ENCODE measurements at places on chromosomes 7 and 10.

GRCh38 chr7:150755473-150756099 is 18.4 kb downstream of the GIMAP5 start:
- DNase-seq, result no peak

DNA sequence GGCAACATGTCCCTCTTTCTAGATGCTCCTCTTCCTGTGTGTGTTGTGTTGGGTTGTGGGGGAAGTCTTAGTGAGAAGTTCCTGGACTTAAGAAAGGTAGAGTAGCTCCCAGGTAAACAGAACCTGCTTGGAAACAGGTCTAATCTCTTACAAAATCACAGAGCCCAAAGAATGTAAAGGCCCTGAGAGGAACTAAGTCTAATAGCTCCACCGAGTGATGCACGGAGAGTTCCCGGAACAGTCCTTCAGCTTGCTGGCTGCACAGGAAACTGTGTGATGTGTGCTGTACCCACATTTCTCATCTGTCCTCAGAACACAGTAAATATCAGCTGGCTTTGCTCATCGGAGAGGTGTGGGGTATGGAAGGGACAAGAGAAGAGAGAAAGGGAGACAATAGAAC is 182.6 kb upstream of the LYZL1 start:
- no peak for DNase-seq

DNA sequence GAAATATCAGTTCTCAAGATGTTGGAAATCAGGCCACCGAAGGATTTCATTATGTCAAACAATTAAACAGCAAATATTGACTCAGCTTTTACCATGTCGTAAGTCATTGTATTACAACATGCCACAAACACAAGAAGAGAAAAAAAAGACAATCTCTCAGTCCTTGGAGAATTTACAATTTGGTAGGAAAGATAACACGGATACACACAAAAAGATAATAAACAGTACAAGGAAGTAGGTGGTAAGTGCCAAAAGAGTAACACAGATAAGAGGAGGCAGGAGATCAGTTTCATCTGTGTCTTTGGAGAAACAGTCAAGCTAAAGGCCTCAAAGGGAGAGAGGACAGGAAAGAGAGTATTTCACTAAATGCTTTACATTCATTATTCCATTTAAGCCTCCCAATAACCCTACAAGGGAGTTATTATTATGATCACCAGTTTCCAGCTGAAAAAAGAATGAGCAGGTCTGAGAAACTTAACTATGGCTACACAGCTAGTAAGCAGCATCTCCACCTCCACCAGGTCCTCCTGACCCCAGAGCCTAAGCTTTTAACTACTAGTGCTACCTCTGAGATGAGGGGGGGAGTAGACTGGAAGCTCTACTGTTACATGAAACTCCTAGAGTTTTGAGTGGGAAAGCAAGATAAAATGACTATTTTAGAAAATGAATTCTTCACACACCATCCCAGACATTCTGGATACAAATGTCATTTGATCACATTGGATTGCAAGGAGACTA is 13.9 kb upstream of the DNAJC1 start:
- no peak for DNase-seq

DNA sequence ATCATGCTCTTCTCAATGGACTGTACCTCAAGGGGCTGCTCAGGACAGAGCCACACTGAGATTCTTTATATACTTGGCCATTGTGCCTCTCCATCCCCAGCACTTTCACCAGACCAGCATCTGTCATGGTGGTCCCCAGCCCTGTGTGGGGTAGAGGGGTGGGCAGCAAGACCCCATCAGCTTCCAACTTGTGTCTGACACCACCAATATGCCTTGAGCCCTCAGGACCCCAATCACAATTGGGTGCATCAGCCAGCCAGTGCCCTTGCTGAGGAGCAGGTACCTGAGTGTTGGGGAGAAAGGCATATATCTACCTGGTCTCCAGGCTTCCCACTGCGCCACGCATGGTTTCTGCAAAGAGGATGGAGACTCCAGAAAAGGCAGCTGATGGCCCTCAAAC is 56.3 kb downstream of the GRID1 start:
- no peak for DNase-seq

- DNase-seq, result no peak
Measured at GRCh38 chr10:112022196-112022595, 161.4 kb downstream of the GPAM start.

- no peak for DNase-seq
Measured at GRCh38 chr7:29196971-29197595, 2.5 kb downstream of the CHN2 start.
